NCI-H2171 (cell line): ENCODE measurements at places on chromosomes 7 and 10.

- DNase-seq, result no peak
Observed at GRCh38 chr10:88270871-88271713, 312.0 kb downstream of the RNLS start.

- DNase-seq, result no peak
Observed at GRCh38 chr10:3135006-3135405, 37.6 kb downstream of the PITRM1 start.

GRCh38 chr10:84924131-84924530 is 595.7 kb downstream of the CCSER2 start:
- DNase-seq, result no peak

- DNase-seq, result no peak
Observed at GRCh38 chr10:10830293-10830986, 187.2 kb upstream of the CELF2 start.

GRCh38 chr10:119136084-119136483 is 29.4 kb downstream of the SFXN4 start:
- no peak for DNase-seq

DNA sequence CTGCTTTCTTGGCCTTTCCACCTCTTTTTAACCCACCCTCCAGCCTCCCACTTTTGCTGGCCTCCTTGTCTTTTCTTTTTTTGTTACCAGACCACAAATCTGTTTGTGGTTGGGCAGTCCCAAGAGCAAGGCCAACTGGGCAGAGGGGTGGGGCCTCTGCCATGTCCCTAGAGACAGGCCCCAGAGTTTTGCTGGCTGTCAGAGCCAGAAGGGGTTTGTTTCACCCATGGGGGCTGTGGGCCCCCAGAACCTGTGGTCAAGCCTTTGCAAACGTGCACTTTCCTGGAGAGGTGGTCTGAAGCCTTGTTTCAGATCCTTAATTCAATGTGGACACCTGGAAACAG is 10.3 kb downstream of the ZMIZ1 start:
- no peak for DNase-seq
